ENCODE measurements at places on chromosomes 1 and 21. TPM values are rescaled to one million over a fixed set of nuclear protein-coding genes. Genes with fewer than 3 reads are reported as not detected.
A peak's percentile ranks its signal among the peaks of the same experiment; 100 is the strongest.

DNA sequence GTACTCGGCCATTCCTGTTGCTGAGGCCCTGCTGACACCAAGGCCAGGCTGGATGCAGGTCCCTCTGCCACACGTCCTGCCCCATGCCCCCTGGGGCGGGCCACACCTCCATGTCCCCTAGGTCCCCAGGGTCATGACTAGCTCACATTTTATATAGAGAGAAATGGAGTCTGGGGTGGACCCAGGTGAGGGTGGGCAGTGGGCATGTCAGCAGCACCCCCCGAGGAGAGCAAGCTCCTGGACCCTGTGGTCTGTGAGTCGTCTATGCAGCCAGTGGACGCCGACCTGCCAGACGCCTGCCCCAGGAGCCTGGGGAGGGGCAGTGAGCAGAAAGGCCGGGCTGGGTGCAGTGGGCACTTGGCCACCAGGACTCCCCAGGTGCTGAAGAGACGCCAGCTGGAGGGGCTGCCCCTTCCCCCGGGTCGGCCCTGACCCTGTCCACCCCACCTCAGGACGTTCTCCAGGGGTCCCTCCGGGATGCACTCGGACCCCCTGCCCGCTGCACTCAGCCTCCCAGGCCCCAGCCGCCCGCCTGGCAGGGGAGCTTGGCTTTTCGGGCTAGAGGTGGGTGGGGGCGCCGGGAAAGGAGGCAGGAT is 15.9 kb downstream of the SAMD11 start:
- no peaks in the 10 kb centered on the region for H3K36me3 ChIP-seq
- DNase-seq, result no peak
- H3K4me3 ChIP-seq, result peak overlapping the region; percentile 41
- H3K4me1 ChIP-seq, result peaks cover 19% of the 10 kb centered on the region
- H3K27ac ChIP-seq, result no peak overlapping the region

- no peak overlapping the region for H3K4me3 ChIP-seq
- no peak overlapping the region for H3K27ac ChIP-seq
- no peaks in the 10 kb centered on the region for H3K27me3 ChIP-seq
- no peak for DNase-seq
- no peaks in the 10 kb centered on the region for H3K36me3 ChIP-seq
These were observed 16.2 kb downstream of the GIPC2 start for GRCh38 chr1:78061825-78062523.

Gene TNNT2
- 0.06 TPM for total RNA-seq

Gene LINGO4
- total RNA-seq, result 0.52 TPM

Gene DCST1
- not detected for total RNA-seq

- no peak for DNase-seq
- no peaks in the 10 kb centered on the region for H3K27me3 ChIP-seq
- no peak overlapping the region for H3K4me3 ChIP-seq
These were observed 20.6 kb upstream of the MYCL start for GRCh38 chr1:39922251-39922688.

Gene PYHIN1
- 0.29 TPM for total RNA-seq

DNA sequence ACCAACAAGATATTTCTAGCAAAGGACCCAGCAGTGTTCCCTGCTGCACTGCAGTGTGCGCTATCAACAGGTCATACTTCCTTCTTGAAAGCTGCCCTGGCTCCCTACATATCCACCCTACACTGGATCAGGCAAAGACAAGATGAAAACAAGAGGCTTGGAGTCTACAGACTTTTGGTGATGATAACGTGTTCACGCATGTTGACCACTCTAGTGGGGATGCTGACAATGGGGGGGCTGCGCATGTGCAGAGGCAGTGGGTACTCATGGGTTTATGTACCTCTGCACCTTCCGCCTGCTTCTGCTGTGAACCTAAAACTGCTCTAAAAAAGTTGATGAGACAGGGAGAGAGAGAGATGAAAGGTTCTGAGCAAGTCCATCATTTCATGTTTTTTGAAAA is 5.5 kb downstream of the ENO1 start:
- no peak overlapping the region for H3K27ac ChIP-seq
- H3K4me1 ChIP-seq, result peaks cover 27% of the 10 kb centered on the region
- DNase-seq, result no peak
- no peak overlapping the region for H3K4me3 ChIP-seq
- peaks cover 39% of the 10 kb centered on the region for H3K36me3 ChIP-seq

DNA sequence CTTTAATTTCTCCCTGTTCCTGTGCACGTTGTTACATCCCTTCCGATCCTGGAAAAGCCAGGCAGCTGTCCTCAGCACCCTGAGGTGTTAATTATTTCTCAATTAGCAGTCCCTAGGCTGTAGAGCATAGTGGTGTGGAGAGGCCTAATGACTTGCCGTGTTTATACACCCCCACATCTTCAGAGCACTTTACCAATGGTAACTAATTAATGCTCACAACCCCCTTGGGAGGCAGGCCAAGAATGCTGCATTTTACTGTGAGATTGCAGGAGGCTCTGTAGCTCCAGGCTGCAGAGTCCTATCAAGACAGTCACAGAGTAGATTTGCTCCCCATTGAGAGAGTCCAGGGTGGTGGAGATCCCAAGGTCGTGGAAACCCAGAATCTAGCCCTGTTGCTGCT is 2.4 kb upstream of the PARS2 start:
- H3K4me3 ChIP-seq, result no peak overlapping the region
- peaks cover 10% of the 10 kb centered on the region for H3K4me1 ChIP-seq
- no peak overlapping the region for H3K27ac ChIP-seq
- H3K27me3 ChIP-seq, result no peaks in the 10 kb centered on the region

DNA sequence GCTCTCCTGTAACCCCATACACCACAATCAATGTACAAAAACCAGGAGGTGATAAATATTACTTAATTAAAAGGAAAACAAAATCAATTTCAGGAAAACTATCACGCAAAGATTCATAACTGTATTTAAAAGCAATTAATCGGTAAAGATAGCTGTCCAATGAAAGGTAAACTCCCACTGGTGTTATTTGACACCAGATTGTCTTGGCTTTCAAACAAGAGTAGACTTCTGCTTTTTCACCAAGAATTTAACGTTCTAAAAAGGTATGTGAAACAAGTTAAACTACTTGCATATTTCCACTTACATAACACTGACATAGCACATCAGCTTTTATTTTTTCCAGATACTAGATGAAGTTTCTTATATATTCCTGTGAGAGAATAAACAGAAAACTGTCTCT is 3.5 kb downstream of the PLPP3 start:
- peak overlapping the region; percentile 0 for H3K4me3 ChIP-seq
- H3K36me3 ChIP-seq, result no peaks in the 10 kb centered on the region
- no peak for DNase-seq

DNA sequence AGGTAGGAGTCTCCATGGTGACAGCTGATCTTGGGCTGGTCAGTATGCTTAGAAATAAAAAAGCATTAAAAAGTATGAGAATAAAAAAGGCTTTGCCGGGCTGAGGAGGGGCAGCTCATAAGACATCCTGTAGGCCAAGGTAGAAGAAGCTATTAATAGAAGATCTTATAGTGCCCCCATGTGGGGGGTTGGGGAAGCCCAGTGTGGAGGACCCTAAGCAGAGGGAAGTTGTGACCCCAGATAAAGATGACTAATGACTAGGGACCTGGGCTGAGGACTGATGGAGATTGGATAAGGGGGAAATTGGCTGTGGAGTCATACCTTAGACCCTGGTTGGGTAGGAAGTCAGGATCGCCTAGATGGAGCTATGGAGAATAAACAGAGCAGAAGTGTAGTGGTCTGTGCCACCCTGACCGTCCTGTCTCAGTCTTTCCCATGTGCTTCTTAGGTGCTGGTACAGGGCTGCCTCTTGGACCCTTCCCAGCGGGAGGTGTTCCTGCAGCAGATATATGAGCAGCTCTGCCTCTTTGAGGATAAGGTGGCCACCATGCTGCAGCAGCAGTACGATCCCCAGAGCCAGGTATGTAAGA is 25.0 kb downstream of the SZT2 start:
- H3K4me3 ChIP-seq, result no peak overlapping the region
- H3K27me3 ChIP-seq, result no peaks in the 10 kb centered on the region
- H3K36me3 ChIP-seq, result peaks cover 4% of the 10 kb centered on the region
- H3K4me1 ChIP-seq, result no peaks in the 10 kb centered on the region
- no peak overlapping the region for H3K27ac ChIP-seq

Gene CCT3
- total RNA-seq, result 89.9 TPM

DNA sequence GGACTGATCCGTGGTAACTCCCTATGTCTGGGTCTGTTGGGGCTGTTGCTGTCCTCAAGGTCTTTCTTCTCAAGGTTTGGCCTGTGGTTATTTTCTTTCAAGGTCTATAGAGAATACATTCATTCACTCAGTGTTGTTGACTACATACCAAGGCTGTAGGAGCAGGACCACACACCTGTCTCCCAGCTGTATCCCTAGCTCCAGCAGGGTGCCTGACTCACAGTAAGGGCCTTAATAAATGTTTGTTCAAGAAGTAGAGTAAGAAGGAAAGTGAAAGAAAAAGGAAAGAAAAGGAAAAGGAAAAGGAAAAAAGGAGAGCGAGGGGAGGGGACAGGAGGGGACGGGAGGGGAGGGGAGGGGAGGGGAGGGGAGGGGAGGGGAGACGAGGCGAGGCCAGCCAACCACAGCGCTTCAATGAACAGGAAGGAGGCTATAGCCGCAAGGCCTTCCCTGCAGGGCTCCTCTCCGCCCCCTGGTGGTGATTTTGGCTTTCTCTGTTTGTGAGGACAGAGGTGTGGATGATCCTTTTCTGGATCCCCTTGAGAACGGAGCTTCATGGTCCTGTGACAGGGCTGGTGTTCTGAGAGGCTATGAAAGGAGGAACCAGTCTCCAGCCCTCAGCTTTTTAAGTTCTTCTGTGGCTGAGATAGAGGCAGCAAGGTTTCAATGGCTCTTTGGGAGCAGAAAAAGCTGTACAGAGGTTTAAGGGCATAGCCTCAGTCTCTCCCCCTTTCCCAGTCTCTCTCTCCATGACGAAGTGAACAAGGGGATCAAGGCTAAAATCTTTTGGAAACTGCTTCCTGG is 30.6 kb upstream of the LCE5A start:
- H3K36me3 ChIP-seq, result no peaks in the 10 kb centered on the region
- H3K27me3 ChIP-seq, result no peaks in the 10 kb centered on the region
- H3K4me1 ChIP-seq, result no peaks in the 10 kb centered on the region
- H3K27ac ChIP-seq, result no peak overlapping the region

Gene CHODL
- 0.12 TPM for total RNA-seq

DNA sequence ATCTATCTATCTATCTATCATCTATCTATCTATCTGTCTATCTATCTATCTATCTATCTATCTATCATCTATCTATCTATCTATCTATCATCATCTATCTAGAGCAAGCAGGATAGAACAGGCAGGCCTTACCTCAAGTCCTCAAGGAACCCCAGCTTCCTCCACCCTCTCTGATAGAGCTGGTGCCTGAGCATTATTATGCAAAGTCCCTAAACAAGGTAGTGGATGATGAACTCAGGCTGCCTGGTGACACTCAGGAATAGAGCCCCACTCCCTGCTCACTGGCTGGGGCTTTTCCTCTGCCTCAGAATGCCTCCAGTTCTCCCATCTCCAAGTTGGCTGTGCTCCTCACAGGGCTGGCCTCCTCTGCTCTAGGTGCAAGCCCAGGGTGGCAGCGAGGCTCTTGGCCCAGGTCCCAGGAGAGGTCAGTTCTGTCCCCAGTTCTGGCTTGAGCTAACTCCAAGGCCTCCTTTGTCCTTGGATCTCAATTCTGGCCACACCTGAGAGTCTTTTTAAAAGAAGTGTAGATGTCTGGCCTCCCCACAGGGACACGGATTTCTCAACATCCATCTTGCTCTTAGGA is 60.2 kb downstream of the PCP4 start:
- H3K36me3 ChIP-seq, result no peaks in the 10 kb centered on the region
- no peak overlapping the region for H3K27ac ChIP-seq
- no peaks in the 10 kb centered on the region for H3K4me1 ChIP-seq
- no peak overlapping the region for H3K4me3 ChIP-seq
- DNase-seq, result no peak

GRCh38 chr1:85550784-85551516 is 29.6 kb upstream of the CCN1 start:
- no peaks in the 10 kb centered on the region for H3K36me3 ChIP-seq
- H3K27me3 ChIP-seq, result no peaks in the 10 kb centered on the region
- no peak overlapping the region for H3K27ac ChIP-seq
- DNase-seq, result no peak

GRCh38 chr1:99139876-99140275 is 124.4 kb upstream of the PLPPR4 start:
- no peaks in the 10 kb centered on the region for H3K36me3 ChIP-seq
- no peaks in the 10 kb centered on the region for H3K4me1 ChIP-seq
- no peak overlapping the region for H3K4me3 ChIP-seq
- no peak for DNase-seq

DNA sequence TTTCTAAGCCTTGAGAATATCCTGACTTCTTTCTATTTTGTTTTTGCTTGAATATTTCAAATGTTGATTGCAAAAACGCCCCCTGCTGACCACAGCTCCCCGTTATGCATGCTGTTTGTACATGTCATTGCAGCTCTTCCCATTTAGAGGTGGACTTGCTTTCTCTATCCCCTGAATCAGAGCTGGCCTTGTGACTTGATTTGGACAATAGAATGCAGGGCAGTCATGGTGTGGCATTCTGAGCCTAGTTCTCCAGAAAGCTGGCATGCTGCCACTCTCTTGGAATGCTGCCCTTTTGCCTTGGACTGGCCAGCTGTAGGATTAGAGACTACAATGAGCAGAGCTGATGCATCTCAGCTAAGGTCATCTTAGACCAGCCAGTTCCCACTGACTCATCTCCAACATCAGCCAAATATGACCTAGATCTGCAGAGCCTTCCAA is 1561.5 kb downstream of the MRPL39 start:
- H3K4me3 ChIP-seq, result no peak overlapping the region
- peak; percentile 34 for DNase-seq
- no peak overlapping the region for H3K27ac ChIP-seq
- no peaks in the 10 kb centered on the region for H3K4me1 ChIP-seq

GRCh38 chr1:237972186-237972585 is 81.5 kb upstream of the ZP4 start:
- no peaks in the 10 kb centered on the region for H3K4me1 ChIP-seq
- H3K27ac ChIP-seq, result no peak overlapping the region
- no peaks in the 10 kb centered on the region for H3K27me3 ChIP-seq
- H3K4me3 ChIP-seq, result no peak overlapping the region
- H3K36me3 ChIP-seq, result no peaks in the 10 kb centered on the region

Data from pancreas (tissue), 10 donors.